ENCODE measurements at places on chromosomes 4 and X.

DNA sequence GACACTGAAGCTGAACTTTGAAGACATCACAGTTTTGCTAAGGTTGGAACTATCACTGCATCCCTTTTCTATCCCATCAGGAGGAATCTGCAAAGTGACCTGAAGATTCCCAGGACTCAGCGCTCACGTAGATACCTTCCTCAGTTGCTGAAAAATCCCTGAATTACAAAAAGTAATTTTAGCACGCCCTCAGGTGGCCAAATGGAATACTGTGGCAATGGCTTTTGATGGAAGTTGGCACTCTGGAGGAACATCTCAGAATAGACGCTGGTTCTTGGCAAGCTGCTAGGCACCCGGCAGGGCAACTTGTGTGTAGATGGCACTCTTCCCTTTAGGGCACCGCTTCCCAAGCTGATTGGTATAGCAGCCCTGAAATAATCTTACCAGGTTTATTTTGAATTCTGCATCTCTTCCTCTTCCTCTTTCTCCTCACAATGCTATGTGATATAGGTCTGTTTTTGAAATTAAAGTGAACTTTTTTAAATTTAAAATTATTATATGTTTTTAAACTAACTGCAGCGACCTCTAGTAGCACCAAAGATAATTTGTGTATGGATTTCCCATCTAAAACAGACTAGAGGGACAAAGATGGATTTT, 16.3 kb upstream of the ESX1 start:
- DNase-seq, result no peak

GRCh38 chrX:18701621-18702361, 5.7 kb upstream of the PPEF1 start:
- DNase-seq, result no peak

- DNase-seq, result no peak
Observed at GRCh38 chr4:3346146-3346545, 53.3 kb downstream of the RGS12 start.

GRCh38 chrX:39477762-39478120, 620.0 kb downstream of the BCOR start:
- DNase-seq, result no peak

GRCh38 chrX:74389016-74389722, 32.1 kb upstream of the SLC16A2 start:
- no peak for DNase-seq

DNA sequence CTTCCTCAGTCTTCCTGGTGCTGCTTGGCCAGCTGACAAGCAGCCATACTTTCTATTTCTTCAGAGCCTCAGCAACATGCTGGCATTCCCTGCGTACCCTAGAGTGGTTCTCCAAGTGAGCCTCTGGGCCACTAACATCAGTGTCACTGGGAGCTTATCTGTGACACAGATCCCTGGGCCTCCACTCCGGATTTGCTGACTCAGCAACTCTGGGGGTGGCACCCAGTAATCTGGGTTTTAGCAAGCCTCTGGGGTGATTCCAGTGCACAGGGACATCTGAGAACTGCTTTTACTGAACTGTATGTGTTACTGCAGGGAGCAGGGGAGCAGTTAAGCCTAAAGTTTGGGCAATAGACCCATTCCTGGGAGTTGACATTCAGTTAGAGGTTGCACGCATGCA, 28.2 kb upstream of the HMGB3 start:
- no peak for DNase-seq

GRCh38 chr4:102759831-102760644, 730 bp downstream of the MANBA start:
- no peak for DNase-seq

DNA sequence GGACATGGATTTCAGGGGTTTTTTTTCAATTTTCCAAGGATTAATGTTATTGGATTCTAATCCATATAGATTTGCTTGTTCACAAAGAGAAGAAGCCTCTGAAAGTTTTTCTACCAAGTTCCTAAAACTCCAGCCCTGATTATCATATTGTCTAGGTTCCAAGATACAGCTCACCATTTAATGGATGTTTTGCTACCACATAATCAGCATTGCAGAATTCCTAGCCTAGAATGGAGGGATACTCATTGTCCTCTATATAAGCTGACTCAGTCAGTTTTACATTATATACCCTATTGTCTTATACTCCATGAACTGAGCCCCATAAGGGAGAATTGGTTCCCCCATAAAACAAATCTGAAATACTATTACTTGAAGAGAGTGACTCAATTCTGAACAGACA, 664.7 kb upstream of the FAM241A start:
- no peak for DNase-seq

DNA sequence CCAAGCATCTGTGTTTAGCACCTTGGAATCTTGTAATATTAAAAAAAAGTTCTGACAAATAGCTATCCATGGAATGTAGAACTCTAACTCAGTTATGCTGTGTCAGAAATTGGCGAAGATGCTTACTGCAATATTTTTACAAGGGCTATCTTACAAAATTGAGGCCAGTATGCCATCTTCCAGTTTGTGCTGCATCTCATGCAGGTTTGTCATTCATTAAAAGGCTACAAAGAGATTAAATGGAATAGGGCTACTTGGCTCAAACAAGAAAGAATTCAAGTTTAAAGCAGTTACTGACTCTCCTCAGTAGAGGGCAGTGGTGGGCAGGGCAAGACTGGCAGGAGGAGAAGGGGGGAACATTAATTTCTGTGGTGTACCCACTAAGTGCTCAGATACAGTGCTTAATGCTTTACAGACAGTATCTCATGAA, 66.5 kb downstream of the SHROOM4 start:
- DNase-seq, result no peak

DNA sequence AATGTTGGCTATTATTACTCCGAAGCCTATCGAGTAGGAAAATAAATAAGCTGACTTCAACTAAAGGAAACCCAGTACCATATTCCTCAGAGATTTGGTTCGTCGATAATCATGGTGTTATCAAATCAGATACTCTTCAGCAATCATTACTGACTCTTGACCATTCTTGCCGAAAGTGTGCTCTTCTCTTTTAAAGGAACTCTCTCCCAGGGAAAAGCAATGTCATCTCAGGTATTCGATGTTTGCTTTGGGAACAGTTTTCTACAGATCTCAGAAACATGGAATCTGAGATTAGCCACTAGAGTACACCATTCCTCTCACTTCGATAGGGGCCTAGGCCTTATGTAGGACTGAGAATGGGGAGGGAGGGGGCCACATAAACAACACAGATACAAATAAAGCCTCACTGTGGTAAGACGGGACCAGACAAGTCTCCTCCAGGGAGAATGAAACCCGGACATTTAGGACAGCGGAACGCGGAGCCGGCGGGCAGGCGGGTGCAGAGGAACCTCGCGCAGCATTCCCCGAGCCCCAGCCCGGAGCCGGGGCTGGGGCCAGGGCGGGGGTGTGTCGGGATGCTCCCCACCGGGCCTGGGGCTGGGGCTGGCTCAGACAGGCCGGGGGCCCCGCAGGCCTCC, 581 bp downstream of the DNAJB14 start:
- DNase-seq, result no peak

DNA sequence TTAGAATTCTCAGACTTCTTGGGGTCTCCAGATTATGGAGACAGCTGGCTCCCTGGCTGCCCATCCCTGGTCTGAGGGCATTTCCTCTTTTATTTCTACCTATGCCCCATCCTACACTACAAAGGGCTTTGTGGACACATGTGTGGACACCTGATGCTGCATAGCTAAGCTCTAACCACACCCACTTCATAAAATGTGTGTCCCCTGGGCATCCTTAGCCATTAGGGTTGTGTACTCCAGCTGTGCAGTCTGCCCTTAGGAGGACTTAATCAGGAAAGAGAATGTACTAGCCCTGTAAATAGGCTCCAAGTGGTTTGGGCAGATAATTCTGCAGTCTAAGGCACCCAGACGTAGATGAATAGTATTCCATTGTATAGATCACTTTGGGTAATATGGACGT, 47.0 kb downstream of the COQ2 start:
- no peak for DNase-seq

DNA sequence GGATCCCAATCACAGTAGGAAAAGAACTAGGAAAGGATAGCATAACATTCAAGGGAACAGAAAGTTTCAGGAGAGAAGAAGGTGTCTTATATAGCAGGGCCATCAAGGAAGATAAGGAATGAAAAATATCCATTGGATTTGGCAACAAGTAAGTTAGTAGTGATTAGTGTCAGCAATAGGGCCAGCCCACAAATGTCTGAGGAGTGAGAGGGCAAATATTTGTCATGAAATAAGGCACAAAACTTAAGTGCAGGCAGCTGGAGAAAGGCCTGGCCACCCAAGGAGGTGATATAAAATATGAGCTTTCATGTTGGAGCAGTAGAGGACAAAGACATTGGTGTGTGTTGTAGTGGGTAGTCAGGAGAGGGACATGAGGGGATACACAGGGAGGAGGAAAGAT, 132.1 kb downstream of the COL4A6 start:
- DNase-seq, result no peak

GRCh38 chr4:179605196-179605595, 2163.0 kb upstream of the AGA start:
- DNase-seq, result no peak

DNA sequence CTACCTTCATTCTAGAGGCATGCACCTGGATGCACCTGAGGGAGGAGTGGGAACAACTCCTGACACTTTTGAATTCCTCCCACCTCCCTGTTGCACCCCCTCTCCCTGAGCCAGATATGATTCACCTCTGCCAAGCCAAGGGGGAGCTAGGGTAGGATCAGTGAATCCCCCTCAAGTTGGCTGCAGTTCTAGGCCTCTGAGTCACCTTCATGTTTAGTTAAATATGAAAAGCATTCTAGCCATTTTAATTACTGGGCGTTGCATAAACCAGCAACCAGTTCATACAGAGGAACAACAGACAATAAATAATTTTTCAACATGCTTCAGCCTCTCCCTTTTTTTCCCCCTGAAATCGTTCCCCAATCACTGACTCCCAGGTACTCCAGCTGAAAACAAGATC, 1440.2 kb downstream of the ADGRL3 start:
- DNase-seq, result no peak

DNA sequence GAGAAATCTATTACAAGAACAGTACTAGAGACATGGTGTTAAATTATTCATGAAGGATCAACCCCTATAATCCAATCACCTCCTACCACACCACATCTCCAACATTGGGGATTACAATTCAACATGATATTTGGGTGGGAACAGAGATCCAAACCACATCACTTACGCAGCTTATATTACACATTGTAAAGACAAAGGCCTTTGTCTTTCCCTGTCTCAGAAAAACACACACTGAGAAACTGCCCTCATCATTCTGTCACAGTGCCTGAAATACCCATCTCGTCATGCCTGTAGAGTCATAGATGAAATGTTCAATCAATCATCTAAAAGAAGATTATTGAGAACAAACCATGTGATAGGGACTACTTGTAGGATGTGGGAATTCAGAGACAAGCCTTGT, 558.8 kb upstream of the GRIA3 start:
- no peak for DNase-seq

GRCh38 chrX:108091878-108092291, 307 bp downstream of the ATG4A start:
- DNase-seq, result no peak

- DNase-seq, result no peak
Observed at GRCh38 chr4:124650614-124651013, 61.9 kb downstream of the ANKRD50 start.

DNA sequence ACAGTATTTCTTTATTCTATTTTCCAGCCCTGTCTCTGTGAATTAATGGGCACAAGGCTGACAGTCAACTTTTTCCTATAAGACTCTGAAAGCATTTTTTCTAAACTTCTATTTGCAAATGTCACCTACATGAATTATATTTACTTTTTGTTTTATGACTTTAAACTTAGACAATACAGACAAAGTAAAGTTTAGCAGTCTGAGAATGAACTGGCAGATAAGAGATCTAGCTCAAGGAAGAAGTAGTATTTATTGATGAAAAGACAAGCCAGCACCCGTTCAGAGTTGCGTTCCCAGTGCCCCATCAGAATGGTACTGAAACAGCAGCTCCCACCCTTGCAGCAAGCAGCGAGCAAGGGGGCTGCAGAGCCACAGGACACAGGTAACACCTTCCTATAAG, 148.5 kb downstream of the FAM13A start:
- DNase-seq, result no peak

DNA sequence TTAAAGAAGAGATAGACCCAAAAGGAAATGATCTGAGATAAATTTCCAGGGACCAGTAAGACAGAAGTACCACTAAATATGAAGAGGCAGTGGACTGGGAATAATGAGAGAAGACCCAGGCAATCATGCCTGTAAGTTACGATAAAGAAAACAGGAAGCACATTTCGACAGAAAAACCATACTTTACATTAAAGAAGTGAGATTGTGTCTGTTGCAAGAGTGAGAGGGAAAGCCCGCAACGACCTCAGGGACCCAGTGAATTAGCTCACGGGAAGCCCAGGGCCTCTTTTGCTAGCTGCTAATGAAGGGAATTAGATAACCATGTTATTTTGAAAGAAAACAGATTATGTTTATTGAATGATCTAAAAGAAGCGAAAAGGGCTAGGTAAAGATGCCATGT, 28.9 kb upstream of the ACSL1 start:
- DNase-seq, result no peak

- DNase-seq, result no peak
Observed at GRCh38 chrX:48971249-48972219, at the start of gene KCND1. KCND1 (minus strand) TSS chrX:48971844; CDS start chrX:48970271, 1,573 bp downstream.

GRCh38 chr4:147289181-147289580, 191.7 kb upstream of the EDNRA start:
- DNase-seq, result no peak

GRCh38 chrX:31245714-31246113, 173.9 kb upstream of the FTHL17 start:
- no peak for DNase-seq

Measured in activated CD4-positive, CD25-positive, alpha-beta regulatory T cell treated with anti-CD3 and anti-CD28 coated beads, Interleukin-2, amount 50 U/mL, for 16 hours (primary cell).